ENCODE measurements at places on chromosomes 1 and 21.

GRCh38 chr1:173506437-173506836 is 29.3 kb downstream of the PRDX6 start:
- DNase-seq, result no peak

DNA sequence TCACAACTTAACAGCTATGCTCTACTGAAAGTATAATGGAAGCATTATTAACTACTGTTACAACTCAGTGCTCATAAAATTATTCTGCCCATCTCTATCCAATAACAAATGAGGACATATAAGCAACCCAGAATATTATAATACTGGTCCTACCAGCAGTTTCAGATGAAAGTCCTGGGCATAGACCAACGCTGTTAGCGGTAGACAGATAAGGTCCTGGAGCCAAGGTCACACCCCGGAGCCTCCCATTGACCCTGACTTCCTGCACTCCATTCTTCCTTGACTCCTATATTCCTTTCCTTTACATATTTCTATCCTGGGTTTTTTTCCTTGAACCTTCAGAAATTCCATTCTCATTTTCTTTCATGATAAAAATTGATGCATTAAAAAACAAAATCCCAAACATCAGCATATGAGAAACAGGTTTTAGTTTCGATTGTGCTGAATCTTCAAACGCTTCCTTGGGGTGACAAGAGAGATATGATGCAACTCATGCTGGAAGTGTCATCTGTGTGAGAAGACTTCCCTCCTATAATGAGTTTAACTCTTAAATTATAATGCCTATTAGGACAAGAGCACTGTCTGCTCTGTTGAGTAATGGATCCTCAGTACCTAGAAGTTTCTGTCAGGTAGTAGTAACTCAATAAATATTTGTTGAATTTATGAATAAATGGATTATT is 831.1 kb downstream of the LRRIQ3 start:
- no peak for DNase-seq

DNA sequence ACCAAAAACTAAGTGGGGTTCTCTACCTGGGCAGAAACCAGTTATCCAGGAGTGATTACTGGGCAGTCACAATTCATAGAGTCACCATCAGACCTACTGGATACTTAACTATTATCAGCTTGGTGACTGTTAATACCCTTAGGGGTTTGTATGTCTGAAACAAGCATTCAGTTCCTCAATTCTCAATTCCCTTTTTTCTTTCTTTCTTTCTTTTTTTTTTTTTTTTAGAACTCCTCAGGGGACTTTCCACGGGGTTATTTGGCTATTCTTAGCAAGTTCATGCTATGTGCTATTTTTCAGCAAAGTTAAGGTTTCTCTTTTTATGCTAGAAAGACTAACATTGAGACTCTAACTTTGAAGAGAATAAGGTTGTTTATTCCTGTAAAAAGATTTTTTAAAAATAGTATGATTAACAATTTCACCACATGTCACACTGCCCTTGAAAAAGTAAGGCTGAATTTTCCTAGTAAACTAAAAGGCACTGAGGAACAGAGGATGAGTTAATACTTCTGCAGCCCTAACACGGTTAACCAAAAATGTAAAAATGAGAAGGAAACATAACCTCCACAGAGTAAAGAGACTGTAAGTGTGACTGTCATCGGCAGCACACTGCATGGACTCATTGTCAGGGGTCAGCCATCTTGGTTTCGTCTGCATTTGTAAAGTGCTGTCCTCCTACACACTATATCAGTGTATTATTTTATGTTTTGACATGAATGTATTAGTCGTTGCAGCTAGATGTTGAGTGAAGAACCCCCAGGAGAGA is 310.2 kb downstream of the NTNG1 start:
- DNase-seq, result no peak

DNA sequence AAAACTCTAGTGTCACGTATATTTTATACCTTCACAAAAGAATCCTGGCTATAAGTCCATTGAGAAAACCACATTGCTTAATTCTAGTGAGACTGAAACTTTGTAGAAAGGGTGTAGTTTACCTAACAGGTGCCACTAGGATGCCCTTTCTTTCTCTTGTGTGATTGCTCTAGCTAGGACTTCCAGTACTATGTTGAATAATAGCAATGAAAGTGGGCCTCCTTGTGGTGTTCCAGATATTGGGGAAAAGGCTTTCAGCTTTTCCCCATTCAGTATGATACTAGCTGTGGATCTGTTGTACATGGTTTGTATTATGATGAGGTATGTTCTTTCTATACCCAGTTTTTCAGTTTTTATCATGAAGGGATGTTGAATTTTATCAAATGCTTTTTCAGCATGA is 39.7 kb upstream of the CHODL start:
- no peak for DNase-seq

DNA sequence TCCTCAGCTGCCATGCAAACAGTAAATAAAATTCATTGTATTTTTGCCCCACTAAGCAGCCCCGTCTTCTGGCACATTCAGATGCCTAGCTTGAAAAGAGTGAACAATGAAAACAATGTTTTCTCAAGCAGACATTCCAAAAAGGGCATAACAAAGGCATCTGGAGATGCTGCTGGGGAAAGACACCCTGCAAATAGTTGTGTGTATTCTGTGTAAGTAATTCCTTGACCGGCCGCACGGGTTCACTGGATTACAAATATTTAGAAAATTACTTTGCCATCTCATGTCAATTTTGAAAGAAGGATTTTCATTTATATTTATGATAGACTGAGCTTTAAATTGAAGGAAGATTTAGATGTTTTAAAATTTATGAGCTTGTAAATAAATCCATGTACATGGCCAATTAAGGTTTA is 142.2 kb downstream of the SLC45A1 start:
- no peak for DNase-seq

DNA sequence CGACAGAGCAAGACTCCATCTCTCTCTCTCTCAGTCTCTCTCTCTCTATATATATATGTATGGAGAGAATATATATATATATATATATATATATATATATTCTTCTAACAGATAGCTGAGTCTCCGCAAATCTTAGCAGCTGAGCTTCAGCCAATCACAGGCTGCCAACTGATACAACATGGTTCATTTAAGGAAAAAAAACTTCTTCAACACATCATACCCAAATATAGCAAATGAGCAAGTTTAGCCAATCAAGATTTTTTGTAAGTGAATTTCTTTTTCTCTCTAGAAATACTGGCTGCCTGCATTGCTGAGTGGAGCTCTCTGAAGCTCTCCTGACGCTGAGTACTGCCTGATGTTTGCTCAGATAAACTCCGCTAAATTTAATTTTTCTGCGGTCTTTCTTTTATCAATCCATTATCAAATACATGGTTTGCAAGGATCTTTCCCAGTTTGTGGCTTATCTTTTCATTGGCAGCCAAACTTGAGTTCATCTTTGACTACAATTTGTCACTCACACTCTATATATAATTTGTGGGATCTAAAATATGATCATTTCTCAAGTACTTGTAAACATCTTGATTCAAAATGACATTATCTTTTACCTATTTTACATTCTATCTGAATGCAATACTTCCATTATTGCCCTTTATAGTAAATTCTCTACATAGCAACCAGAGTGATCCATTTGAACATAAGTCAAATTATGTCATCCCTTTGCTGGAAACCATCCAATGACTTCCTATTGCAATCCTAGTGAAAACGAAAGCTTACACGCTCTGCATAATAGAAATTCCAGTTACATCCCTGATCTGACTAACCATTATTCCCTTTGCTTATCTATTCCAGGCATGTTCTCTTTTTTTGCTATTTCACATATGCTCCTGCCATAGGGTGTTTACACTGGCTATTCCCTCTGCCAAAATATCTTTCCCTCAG is 2131.7 kb downstream of the MRPL39 start:
- no peak for DNase-seq

- peak; percentile 22 for DNase-seq
Observed at GRCh38 chr1:3695326-3696217, 43.3 kb downstream of the TP73 start.

DNA sequence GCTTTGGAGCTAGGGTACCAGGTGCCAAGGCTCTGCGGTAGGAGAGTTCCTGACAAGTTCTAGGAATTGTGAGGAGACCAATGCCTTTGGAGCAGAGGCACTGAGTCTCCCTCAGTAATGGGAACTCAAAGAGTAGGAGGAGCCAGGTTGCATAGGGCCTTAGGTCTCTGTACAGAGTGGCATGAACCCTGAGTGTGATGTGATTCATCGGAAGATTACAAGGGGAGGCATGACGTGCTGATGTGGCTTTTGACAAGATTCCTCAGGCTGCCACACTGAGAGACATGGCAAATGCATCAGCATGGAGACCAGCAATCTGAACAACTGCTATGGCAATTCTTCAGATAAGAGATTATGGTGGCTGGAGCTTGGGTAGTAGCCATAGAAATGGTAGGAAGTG is 94.6 kb upstream of the SLC44A3 start:
- DNase-seq, result no peak

DNA sequence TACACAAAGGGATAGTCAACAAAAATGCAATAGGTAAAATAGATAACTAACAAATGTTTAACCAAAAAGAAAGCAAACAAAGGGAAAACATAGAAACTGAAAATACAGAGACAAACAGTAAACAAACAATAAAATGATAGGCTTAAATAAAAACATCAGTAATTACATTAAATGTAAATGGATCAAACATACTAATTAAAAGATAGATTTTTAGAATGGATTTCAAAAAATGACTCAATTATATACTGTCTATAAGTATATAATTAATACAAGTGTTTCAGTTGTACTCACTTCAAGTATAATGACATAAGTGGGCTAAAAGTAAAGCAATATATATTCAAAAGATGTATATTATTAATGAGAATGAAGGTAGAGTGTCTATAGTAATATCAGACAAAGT is 101.1 kb downstream of the MRPS6 start:
- DNase-seq, result no peak

- no peak for DNase-seq
Observed at GRCh38 chr1:199590708-199591107, 436.8 kb upstream of the NR5A2 start.

GRCh38 chr1:183212870-183213269 is 26.8 kb downstream of the LAMC2 start:
- no peak for DNase-seq

DNA sequence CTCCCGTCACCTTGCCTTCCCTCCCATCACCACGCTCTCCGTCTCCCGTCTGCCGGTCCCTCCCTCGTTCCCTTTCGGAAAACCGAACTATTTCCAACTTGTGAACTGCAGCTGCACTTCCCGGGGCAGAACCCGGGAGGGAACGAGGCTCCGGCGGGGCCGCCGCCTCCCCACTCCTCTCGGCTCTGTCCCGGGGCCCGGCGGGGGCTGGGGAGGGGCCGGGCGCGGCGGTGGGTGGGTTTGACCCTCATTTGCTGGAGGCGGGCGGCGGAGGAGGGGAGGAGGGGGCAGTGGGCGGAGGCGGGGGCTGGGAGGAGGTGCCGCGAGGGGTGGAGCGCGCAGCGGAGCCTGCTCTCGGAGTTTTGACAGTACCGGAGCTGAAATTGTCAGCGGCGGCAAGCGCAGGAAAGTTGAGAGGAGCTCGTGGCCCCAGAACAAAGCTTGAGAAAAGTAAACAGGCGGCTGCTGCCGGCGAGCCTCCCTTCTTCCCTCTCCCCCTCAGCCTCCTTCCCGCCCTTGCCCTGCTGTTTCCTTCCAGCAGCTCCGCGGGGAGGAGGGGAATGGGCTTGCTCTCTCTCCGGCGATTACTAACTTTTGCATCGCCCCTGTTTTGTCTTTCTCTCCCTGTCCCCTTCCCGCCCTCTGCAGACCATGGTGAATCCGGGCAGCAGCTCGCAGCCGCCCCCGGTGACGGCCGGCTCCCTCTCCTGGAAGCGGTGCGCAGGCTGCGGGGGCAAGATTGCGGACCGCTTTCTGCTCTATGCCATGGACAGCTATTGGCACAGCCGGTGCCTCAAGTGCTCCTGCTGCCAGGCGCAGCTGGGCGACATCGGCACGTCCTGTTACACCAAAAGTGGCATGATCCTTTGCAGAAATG is 2.9 kb downstream of the LMO4 start:
- DNase-seq, result peak; percentile 66

- DNase-seq, result no peak
Observed at GRCh38 chr1:157178490-157178889, 40.3 kb upstream of the ETV3 start.

DNA sequence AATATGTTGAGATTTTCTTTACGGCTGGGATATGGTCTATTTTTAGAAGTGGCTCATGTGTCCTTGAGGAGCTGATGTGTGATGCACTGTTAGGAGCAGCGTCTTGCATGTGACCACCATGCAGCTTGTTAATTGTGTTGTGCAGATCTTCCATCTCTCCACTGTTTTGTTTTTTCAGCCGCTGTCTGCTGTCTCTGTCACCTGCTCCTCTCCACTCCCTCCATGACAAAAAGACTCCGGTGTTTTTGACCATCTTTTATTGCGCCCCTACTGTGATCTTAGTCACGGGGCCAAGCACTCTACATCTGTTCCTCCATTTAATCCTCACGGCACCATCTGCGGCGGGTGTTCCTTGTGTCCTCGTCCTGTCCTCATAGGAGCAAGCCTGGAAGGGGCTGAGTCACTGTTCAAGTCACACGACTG is 51.8 kb downstream of the ADARB1 start:
- no peak for DNase-seq

- no peak for DNase-seq
Observed at GRCh38 chr1:113088972-113089371, 16.0 kb downstream of the LRIG2 start.

DNA sequence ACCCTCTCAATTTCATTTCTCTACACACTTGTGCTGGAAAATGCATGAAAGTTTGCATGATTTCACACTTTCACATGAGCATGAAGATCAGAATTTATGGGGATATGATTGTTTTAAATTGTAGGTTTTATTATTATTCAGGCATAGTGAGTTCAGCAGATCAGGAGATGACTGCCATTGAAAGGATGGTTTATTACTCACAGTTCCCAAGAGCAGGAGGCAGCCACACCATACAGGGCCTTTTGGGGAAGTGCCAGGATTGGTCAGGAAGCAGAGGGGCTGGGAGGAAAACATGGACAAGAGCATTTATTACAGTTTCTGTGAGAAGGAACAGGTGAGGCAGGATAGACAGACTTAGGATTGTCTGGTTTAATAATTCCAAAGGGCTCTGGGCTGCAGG is 114.6 kb upstream of the KCNJ15 start:
- DNase-seq, result no peak

- no peak for DNase-seq
Observed at GRCh38 chr1:228152918-228153258, 3.2 kb downstream of the GJC2 start.

DNA sequence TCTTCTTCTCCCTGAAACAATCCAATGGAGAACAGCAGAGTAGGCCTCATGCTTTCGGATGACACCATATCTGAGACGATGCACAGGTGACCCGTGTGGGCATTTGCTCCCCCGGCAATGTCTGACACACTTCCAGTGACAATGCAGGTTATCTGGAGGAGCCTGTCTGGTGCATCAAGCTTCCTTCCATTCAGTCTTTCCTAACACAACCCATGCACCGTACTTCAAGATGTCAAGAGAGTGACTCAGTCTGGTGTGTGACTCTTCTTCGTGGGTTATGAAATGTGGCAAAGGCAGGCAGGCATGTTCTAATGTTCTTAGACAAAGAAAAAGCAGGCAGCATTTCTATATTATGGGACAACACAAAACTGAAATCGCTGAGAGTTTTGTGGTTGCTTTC is 159.1 kb downstream of the EDEM3 start:
- DNase-seq, result no peak

GRCh38 chr1:114627107-114627506 is 42.7 kb downstream of the DENND2C start:
- no peak for DNase-seq

- DNase-seq, result peak; percentile 20
Observed at GRCh38 chr1:199020904-199021303, 382.1 kb downstream of the PTPRC start.

- DNase-seq, result no peak
Observed at GRCh38 chr1:113194846-113195830, 122.1 kb downstream of the LRIG2 start.
